Colonic mucosa (tissue), 4 donors: ENCODE measurements at places on chromosomes 2 and 18. TPM values are rescaled to one million over a fixed set of nuclear protein-coding genes. Genes with fewer than 3 reads are reported as not detected.
A peak's percentile ranks its signal among the peaks of the same experiment; 100 is the strongest.

DNA sequence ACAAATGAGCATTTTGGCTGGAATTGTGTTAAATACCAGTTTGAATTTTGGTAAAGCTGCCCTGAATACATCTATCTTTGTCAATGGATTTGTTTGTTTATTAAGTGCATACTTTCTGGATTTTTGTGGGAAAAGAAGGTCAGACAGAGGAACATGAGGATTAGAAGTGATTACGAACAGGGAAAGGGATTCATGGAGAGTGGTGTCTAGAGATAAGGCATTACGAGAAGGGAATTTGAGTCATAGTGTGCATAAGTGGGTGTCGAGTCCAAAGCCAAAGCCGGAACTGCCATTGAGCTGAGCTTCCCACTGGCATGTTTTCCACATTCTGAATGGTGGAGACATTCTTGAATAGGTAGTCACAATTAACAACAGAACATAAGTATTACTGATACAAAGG is 68.9 kb upstream of the EFEMP1 start:
- H3K4me3 ChIP-seq, result no peak overlapping the region
- H3K27me3 ChIP-seq, result no peaks in the 10 kb centered on the region
- H3K36me3 ChIP-seq, result no peaks in the 10 kb centered on the region
- H3K4me1 ChIP-seq, result no peaks in the 10 kb centered on the region
- no peak for DNase-seq

- H3K27ac ChIP-seq, result peak overlapping the region; percentile 99
- H3K4me3 ChIP-seq, result peak overlapping the region; percentile 65
- H3K27me3 ChIP-seq, result no peaks in the 10 kb centered on the region
- H3K4me1 ChIP-seq, result no peaks in the 10 kb centered on the region
- DNase-seq, result no peak
Measured at GRCh38 chr18:48953104-48953706, 2.4 kb upstream of the SMAD7 start.

GRCh38 chr2:1546023-1546591 is 132.8 kb downstream of the TPO start:
- no peaks in the 10 kb centered on the region for H3K27me3 ChIP-seq
- no peaks in the 10 kb centered on the region for H3K36me3 ChIP-seq
- no peak for DNase-seq
- H3K4me1 ChIP-seq, result no peaks in the 10 kb centered on the region

DNA sequence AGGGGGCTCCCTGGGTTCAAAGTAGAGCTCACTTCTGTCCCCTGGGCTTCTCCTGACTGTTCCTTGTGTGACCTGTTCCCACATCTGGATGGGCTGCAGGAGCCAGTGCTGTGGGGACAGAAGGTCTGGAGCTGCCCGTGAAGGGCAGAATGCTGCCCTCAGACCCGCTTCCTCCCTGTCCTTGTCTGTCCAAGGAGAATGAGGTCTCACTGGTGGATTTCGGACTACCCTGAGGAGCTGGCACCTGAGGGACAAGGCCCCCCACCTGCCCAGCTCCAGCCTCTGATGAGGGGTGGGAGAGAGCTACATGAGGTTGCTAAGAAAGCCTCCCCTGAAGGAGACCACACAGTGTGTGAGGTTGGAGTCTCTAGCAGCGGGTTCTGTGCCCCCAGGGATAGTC is 15.5 kb downstream of the EMX1 start:
- no peak overlapping the region for H3K4me3 ChIP-seq
- no peak overlapping the region for H3K27ac ChIP-seq
- no peak for DNase-seq
- no peaks in the 10 kb centered on the region for H3K36me3 ChIP-seq
- H3K27me3 ChIP-seq, result peaks cover 10% of the 10 kb centered on the region

DNA sequence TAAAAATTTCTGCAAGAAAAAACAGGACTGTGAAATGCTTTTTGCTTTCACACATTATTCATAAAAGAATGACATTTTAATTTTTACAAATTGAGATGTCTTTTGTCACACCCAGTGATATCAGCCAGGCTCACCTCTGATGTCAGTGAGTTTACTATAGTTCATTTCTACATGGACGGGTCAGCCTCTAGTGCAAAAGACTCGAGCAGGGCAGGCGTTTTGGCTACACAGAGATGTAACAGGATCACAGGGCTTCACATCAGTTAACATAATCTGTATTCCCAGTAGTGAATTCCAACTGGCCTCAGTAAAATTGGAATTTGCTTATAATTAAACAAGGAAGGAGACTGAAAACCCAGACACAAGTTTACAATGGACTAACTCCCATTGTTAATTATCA is 275.6 kb upstream of the ZSWIM2 start:
- DNase-seq, result no peak
- H3K27me3 ChIP-seq, result no peaks in the 10 kb centered on the region
- no peaks in the 10 kb centered on the region for H3K4me1 ChIP-seq
- no peak overlapping the region for H3K27ac ChIP-seq

GRCh38 chr2:220891405-220891804 is 680.7 kb downstream of the EPHA4 start:
- no peaks in the 10 kb centered on the region for H3K4me1 ChIP-seq
- H3K36me3 ChIP-seq, result no peaks in the 10 kb centered on the region
- H3K4me3 ChIP-seq, result no peak overlapping the region
- no peak overlapping the region for H3K27ac ChIP-seq
- DNase-seq, result no peak

GRCh38 chr2:226649871-226650660 is 149.6 kb downstream of the IRS1 start:
- DNase-seq, result peak; percentile 86
- peak overlapping the region; percentile 83 for H3K27ac ChIP-seq
- no peaks in the 10 kb centered on the region for H3K27me3 ChIP-seq
- H3K36me3 ChIP-seq, result no peaks in the 10 kb centered on the region

- H3K4me3 ChIP-seq, result no peak overlapping the region
- H3K27me3 ChIP-seq, result no peaks in the 10 kb centered on the region
- H3K36me3 ChIP-seq, result no peaks in the 10 kb centered on the region
- no peak overlapping the region for H3K27ac ChIP-seq
- no peaks in the 10 kb centered on the region for H3K4me1 ChIP-seq
- DNase-seq, result no peak
Measured at GRCh38 chr18:79064228-79064627, 5.0 kb upstream of the ATP9B start.

DNA sequence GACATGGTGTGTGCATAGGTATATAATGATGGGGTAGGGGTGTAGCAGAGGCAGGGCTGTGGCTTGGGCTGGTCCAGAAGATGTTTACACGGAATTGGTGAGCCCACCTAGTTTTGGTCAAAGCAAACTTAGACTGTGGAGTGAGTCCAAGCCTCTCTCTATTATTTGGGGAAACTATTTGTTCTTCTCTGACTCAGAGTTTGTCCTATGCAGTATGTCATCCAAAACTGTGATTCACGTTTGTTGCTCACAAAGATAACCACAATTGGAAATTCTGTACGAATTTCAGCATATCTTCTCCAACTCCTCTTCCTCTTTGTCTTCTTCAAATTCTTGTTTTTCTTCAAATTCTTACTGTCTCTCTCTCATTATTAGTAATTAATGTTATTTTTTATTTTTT is 292.9 kb downstream of the XIRP2 start:
- H3K4me1 ChIP-seq, result no peaks in the 10 kb centered on the region
- DNase-seq, result no peak
- H3K4me3 ChIP-seq, result no peak overlapping the region
- H3K27ac ChIP-seq, result no peak overlapping the region
- no peaks in the 10 kb centered on the region for H3K36me3 ChIP-seq

DNA sequence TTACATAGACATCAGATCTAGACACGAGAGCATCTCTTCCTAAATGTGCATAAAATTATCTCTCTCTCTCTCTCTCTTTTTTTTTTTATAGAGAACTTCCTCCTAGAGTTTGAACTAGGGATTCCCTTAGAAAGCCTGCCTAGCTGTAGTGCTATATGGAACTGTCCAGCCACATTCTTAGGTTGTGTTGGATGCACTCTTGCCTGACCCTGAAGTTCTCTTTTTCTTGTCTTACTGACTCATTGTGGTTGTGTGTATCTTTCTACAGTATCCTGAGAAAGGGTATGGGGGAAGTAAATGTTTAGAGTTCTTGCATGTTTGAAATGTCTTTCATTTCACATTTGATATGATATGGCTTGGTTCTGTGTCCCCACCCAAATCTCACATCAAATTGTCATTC is 368.2 kb downstream of the CDH2 start:
- no peaks in the 10 kb centered on the region for H3K27me3 ChIP-seq
- no peaks in the 10 kb centered on the region for H3K36me3 ChIP-seq
- DNase-seq, result no peak
- no peak overlapping the region for H3K27ac ChIP-seq

- H3K27me3 ChIP-seq, result no peaks in the 10 kb centered on the region
- no peak overlapping the region for H3K4me3 ChIP-seq
- no peaks in the 10 kb centered on the region for H3K36me3 ChIP-seq
- H3K27ac ChIP-seq, result no peak overlapping the region
- DNase-seq, result no peak
Measured at GRCh38 chr2:193523662-193524061, 1328.9 kb upstream of the TMEFF2 start.

DNA sequence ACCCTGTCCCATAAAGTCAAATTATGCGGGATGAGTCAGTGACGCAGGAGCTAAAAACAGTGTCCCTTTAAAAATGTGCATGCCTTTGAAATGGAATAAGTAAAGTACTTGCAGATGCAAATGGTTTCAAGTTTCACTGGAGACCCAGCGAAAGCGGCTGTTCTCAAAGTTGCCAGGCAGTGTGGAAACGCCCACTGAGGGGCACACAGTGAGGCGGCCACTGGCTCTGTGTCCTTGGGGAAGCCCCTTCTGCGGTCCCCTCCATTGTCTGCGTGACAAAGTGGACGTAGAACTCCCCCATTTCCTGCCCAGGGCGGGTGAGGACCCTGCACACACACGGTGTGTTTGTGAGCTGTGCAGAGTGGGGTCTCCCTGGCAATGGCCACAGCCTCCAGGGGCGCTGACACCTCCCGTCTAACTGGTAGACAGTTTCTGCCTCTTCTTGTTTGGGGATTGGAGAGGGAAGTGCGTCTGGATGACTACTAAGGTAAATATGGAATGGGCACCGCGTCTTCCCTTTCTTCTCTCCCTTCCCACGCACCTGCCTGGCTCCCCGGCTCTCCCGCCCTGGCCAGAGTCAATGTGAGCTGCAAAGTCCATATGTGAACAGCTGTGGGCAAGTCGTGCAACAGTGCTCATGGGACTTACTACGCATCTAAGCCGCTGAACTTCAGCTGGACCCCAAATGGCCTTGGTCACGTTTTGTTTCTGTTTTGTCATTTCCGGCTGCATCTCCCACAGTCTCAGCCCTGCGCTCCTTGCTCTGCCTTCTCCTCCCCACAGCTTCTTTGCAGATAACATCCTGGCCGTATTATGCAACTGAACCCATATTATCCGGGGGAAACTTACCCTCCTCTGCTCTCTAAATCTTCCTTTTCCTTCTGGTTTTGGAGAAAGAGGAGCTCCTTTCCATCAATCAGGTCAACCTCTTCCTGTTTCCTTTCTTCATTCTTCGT is 33.7 kb upstream of the ZNF516 start:
- no peaks in the 10 kb centered on the region for H3K4me1 ChIP-seq
- H3K27ac ChIP-seq, result peak overlapping the region; percentile 12
- peak; percentile 25 for DNase-seq

DNA sequence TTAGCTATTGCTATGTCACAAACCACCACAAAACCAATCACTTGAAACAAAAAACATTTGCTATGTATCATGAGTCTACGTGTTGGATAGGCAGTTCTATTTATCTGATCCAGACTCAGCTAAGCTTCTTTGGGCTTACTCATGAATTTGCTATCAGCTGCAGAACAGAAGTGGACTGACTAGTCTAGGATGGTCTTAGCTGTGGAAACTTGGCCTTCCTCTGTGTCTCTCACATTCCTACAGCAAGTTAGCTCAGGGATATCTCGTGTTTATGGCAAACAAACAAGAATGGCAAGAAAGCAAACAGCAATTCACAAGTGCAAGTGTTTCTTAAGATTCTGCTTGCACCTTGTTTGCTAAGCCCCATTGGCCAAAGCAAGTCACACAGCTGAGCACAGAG is 288.0 kb upstream of the TNP1 start:
- no peak for DNase-seq
- no peaks in the 10 kb centered on the region for H3K27me3 ChIP-seq
- no peaks in the 10 kb centered on the region for H3K4me1 ChIP-seq
- H3K4me3 ChIP-seq, result no peak overlapping the region

DNA sequence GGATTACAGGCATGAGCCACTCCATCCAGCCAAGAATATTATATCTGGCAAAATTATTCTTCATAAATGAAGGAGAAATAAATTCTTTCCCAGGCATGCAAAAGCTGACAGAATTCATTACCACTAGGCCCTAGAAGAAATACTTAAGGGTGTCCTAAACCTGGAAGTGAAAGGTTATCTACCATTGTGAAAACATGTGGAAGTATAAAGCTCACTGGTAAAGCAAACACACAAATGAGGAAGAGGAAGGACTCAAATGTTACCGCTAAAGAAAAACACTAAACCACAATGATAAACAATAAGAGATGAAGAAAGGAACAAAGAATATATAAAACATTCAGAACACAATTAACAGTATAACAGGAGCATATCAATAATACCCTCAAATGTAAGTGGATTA is 171.8 kb downstream of the CAMKMT start:
- no peaks in the 10 kb centered on the region for H3K36me3 ChIP-seq
- no peak overlapping the region for H3K27ac ChIP-seq
- no peak for DNase-seq
- no peaks in the 10 kb centered on the region for H3K4me1 ChIP-seq

GRCh38 chr2:69380072-69380917 is 6.7 kb downstream of the GFPT1 start:
- H3K27me3 ChIP-seq, result no peaks in the 10 kb centered on the region
- peak overlapping the region; percentile 75 for H3K27ac ChIP-seq
- H3K4me1 ChIP-seq, result peaks cover 6% of the 10 kb centered on the region
- no peaks in the 10 kb centered on the region for H3K36me3 ChIP-seq

GRCh38 chr2:200066417-200066816 is 111.0 kb downstream of the MAIP1 start:
- H3K27ac ChIP-seq, result no peak overlapping the region
- DNase-seq, result no peak
- H3K4me3 ChIP-seq, result no peak overlapping the region
- no peaks in the 10 kb centered on the region for H3K36me3 ChIP-seq
- no peaks in the 10 kb centered on the region for H3K4me1 ChIP-seq

DNA sequence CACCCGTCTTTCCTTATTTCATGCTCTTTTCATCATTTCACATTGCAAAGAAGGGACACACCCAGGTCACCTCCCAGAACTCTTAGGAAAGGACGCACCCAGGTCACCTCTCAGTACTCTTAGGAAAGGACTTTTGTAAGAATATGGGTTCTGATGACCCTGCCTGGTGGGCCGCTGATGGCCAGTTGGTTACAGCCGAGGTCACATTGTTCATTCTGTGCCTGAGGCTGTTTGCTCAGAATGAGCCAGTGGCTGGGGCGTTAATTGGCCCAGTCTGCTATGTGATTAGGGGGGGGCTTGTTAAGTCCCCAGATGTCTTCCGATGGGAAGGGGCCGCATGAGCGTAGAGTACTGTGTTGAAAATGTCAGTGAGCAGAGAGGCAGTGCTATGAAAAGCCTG is 9.4 kb downstream of the MLPH start:
- H3K4me1 ChIP-seq, result no peaks in the 10 kb centered on the region
- no peaks in the 10 kb centered on the region for H3K27me3 ChIP-seq
- no peak overlapping the region for H3K27ac ChIP-seq
- no peaks in the 10 kb centered on the region for H3K36me3 ChIP-seq
- no peak overlapping the region for H3K4me3 ChIP-seq
- DNase-seq, result no peak

Gene TRIM43
- not detected for total RNA-seq

Gene ACAA2
- 276 TPM for total RNA-seq

Gene C1GALT1C1L
- total RNA-seq, result 0.27 TPM

Gene HDAC4
- total RNA-seq, result 46.8 TPM

Gene ERCC3
- 32.5 TPM for total RNA-seq

Gene MAP3K19
- total RNA-seq, result not detected

Gene SGO2
- total RNA-seq, result 19.5 TPM

Gene LCT
- total RNA-seq, result 0.12 TPM

Gene ARHGAP28
- 2.9 TPM for total RNA-seq

Gene SMIM21
- total RNA-seq, result not detected

Gene TMEM182
- total RNA-seq, result 3.4 TPM

Gene PMAIP1
- 4.9 TPM for total RNA-seq

Gene CRYBA2
- 5.5 TPM for total RNA-seq

Gene SH3RF3
- total RNA-seq, result 2.5 TPM
